Right atrium auricular region (tissue), 2 donors: ENCODE measurements at places on chromosomes 12 and 14. TPM values are rescaled to one million over a fixed set of nuclear protein-coding genes. Genes with fewer than 3 reads are reported as not detected.

Gene CCDC175
- not detected for total RNA-seq

GRCh38 chr12:72214163-72214562 lies 58.0 kb upstream of the TRHDE start:
- DNase-seq = no peak
- no peak overlapping the region for H3K27ac ChIP-seq
- H3K4me3 ChIP-seq = no peak overlapping the region
- no peaks in the 10 kb centered on the region for H3K36me3 ChIP-seq
- H3K27me3 ChIP-seq = no peaks in the 10 kb centered on the region

Gene IL31
- not detected for total RNA-seq

Gene NR1H4
- not detected for total RNA-seq

Gene PARPBP
- 2.2 TPM for total RNA-seq

- H3K27me3 ChIP-seq = no peaks in the 10 kb centered on the region
- H3K4me3 ChIP-seq = no peak overlapping the region
- no peak for DNase-seq
Measured at GRCh38 chr12:20350495-20350894, 17.8 kb upstream of the PDE3A start.

GRCh38 chr14:81536241-81536771 lies 2.7 kb upstream of the SEL1L start:
- no peak overlapping the region for H3K27ac ChIP-seq
- H3K27me3 ChIP-seq = no peaks in the 10 kb centered on the region
- no peak overlapping the region for H3K4me3 ChIP-seq
- H3K4me1 ChIP-seq = no peaks in the 10 kb centered on the region
- no peaks in the 10 kb centered on the region for H3K36me3 ChIP-seq

DNA sequence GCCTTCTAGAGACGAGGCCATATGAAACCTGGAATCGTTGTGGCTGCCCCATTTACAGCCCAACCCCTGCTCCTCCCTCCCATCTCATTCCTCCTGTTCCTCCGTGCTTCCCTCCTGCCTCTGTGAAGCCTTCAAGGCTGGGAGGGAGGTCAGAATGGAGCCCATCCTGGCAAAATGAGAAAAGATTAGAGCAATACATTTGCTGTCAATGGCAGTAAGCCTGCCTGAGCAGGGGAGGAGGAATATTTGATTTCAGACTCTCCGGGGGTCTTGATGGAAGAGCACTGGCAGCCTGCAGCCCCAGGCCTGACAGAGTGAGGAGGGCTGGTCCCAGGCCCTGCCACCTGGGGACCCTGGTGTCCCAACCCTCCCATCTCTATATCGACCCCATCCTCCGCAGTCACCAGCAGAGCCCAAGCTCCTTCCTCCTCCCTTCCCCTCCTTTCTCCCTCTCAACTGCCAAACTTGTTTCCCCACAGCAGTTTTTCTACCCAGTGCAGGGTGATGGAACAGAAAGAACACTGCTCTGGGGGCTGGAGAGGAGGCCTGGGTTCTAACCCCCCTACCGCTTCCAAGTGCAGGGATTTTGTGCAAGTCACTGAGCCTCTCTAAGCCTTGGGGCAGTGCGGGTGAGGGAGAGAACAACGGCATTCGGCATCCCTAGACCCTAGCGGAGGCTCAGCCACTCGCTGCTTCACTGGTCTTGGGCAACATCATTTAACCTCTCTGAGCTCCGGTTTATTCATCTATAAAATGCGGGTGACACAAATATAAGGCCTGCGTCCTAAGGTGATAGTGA lies 16.0 kb upstream of the RACGAP1 start:
- no peak for DNase-seq
- H3K27me3 ChIP-seq = no peaks in the 10 kb centered on the region
- no peak overlapping the region for H3K27ac ChIP-seq
- H3K4me3 ChIP-seq = no peak overlapping the region
